NT2/D1 (cell line): ENCODE measurements at places on chromosomes 3 and 15.

- no peak for DNase-seq
Measured at GRCh38 chr3:126170073-126170777, 10.2 kb downstream of the ALDH1L1 start.

DNA sequence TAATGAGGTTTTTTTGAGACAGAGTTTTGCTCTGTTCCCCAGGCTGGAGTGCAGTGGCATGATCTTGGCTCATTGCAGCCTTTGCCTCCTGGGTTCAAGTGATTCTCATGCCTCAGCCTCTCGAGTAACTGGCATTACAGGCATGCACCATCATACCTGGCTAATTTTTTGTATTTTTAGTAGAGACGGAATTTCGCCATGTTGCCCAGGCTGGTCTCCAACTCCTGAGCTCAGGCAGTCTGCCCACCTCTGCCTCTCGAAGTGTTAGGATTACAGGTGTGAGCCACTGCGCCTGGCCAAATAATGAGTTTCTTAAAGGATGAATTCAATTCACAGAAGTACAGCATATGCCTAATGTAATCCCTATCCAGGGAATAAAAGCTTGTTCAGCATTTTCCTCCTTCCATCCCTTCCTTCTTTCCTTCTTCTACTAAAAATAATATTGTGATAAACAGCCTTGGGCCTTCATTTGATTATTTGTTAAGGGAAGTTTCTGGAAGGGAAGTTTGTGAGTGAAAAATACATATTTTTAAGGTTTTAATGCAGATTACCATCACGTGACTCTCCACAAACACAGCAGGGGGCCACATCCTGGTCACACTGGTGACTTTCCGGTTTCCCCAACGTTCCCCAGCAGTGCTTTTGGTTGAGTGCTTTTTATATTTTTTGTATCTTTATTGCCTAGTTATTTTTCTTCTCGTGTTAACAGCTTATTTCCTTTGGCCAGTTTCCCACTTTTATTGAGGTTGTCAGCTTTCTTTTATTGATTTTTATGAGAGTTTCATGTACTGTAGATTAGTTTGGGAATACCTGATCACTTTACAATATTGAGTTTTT lies 116.8 kb downstream of the USP13 start:
- no peak for DNase-seq

GRCh38 chr3:69740103-69741021 lies 1.1 kb downstream of the MITF start:
- DNase-seq, result no peak

GRCh38 chr3:13762906-13763305 lies 117.0 kb downstream of the WNT7A start:
- DNase-seq, result no peak
